ENCODE measurements at places on chromosomes 3 and 15. TPM values are rescaled to one million over a fixed set of nuclear protein-coding genes. Genes with fewer than 3 reads are reported as not detected.

CPN2 gene
- not detected for total RNA-seq

CSNK1G1 gene
- total RNA-seq = 46.1 TPM

MAP2K1 gene
- 31.0 TPM for total RNA-seq

RFTN1 gene
- 11.0 TPM for total RNA-seq

STRIT1 gene
- 0.82 TPM for total RNA-seq

CMTM8 gene
- total RNA-seq = 0.41 TPM

RPL15 gene
- 2,462 TPM for total RNA-seq

KBTBD12 gene
- total RNA-seq = 0.82 TPM

All from frontal cortex (tissue), 4 donors.